ENCODE measurements at places on chromosomes 13 and 19. TPM values are rescaled to one million over a fixed set of nuclear protein-coding genes. Genes with fewer than 3 reads are reported as not detected.

GRCh38 chr13:99992949-99993351, 11.4 kb downstream of the ZIC2 start:
- no peak for DNase-seq

- no peak for DNase-seq
These were observed 6.1 kb upstream of the CYSLTR2 start for GRCh38 chr13:48647625-48648024.

- DNase-seq, result no peak
These were observed 1.9 kb upstream of the GPI start for GRCh38 chr19:34363094-34363493.

GRCh38 chr13:25871389-25872125, 180.3 kb downstream of the SHISA2 start:
- DNase-seq, result no peak

GRCh38 chr19:55277494-55277893, 2.4 kb downstream of the HSPBP1 start:
- no peak for DNase-seq

DNA sequence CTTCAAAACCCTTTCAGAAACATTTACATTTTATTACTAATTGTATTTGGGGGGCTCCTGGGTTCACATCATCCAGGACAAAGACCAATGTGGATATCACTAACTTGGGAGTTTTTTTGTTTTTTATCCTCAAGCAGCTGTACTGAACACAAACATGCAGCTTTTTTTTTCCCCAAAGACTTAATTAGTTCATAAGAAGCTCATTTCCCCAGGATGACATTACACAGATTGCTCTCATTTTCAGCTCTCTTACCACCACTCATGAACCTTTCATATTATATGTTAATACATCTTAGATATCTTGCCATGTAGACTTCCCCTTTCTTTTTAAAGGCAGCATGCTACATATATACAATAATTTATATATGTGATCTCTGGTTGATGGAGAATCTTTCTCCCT, 118.7 kb upstream of the MAB21L1 start:
- DNase-seq, result no peak

- DNase-seq, result no peak
These were observed 34.1 kb downstream of the ERCC5 start for GRCh38 chr13:102879793-102880499.

LENG9 gene
- 1.4 TPM for polyA plus RNA-seq

SPRED3 gene
- 1.8 TPM for polyA plus RNA-seq

CGB8 gene
- 0.18 TPM for polyA plus RNA-seq

DNM2 gene
- 166 TPM for polyA plus RNA-seq

KIR2DL3 gene
- polyA plus RNA-seq, result not detected

All from left renal pelvis (tissue), 4 donors.